Activated CD8-positive, alpha-beta memory T cell treated with anti-CD3 and anti-CD28 coated beads for 36 hours (primary cell): ENCODE measurements at places on chromosomes 12 and 14. TPM values are rescaled to one million over a fixed set of nuclear protein-coding genes. Genes with fewer than 3 reads are reported as not detected.

ALG10B gene
- 11.4 TPM for total RNA-seq

REP15 gene
- 0.25 TPM for total RNA-seq

COCH gene
- 3.1 TPM for total RNA-seq

MARCHF9 gene
- total RNA-seq, result 27.6 TPM
